ENCODE measurements at places on chromosomes 3 and 15. TPM values are rescaled to one million over a fixed set of nuclear protein-coding genes. Genes with fewer than 3 reads are reported as not detected.

Gene LRTM1
- not detected for total RNA-seq

Gene TMEM207
- total RNA-seq, result not detected

Gene AP3B2
- total RNA-seq, result 0.24 TPM

Gene SLC6A6
- total RNA-seq, result 10.8 TPM

Gene THBS1
- total RNA-seq, result 567 TPM

Gene CFAP92
- total RNA-seq, result not detected

Gene ANAPC13
- 59.1 TPM for total RNA-seq

Gene ITIH1
- not detected for total RNA-seq

Gene TERC
- total RNA-seq, result 101 TPM

Gene SLC22A14
- total RNA-seq, result 0.39 TPM

Gene TRIM42
- total RNA-seq, result not detected

Gene SLCO3A1
- 2.9 TPM for total RNA-seq

Gene TAGLN3
- total RNA-seq, result 0.80 TPM

Gene EBLN2
- 2.2 TPM for total RNA-seq

Gene EPHB3
- 1.4 TPM for total RNA-seq

Gene GOLGA6L10
- 0.74 TPM for total RNA-seq

Gene HGD
- total RNA-seq, result not detected

Gene TWF2
- 109 TPM for total RNA-seq

Gene MCF2L2
- 0.09 TPM for total RNA-seq

Gene PRR20G
- total RNA-seq, result not detected

Gene A4GNT
- not detected for total RNA-seq

Gene GRK7
- total RNA-seq, result not detected

Gene ARF4
- 216 TPM for total RNA-seq

Gene DIS3L
- total RNA-seq, result 15.5 TPM

Gene MASP1
- not detected for total RNA-seq

Gene CAPN3
- total RNA-seq, result 0.06 TPM

Data from Daoy (cell line).